ENCODE measurements at places on chromosomes 6 and 20.

DNA sequence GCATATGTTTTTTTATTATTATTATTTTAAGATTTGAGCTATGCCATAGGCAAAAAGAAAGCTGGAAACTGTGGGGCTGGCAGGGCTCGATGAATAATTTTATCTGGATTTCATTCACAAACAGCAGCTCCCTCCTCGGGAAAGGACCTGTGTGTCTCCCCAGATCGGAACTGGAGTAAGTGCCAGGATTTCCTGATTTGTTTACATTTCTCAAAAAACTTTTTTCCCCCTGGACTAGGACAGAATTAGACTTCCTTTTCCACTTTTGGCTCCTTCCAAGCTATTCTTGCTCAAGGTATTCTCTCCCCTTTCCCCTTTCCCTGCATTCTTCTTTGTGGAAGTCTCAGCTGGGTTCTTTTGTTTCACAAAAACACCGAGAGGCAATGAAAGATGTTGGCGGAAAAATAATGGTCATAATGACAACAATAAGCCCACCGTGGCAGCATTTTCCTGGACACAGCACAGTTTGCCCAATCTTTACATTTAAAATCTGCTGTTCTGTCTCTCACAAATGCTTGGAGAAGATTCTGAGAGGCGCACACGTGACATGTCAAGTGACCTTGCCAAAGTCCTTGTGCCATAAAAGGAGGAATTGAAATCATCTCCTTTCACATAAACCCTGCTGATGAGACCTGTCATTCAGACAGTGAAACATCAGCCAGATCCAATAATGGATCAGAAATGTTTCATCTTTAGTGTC, 85.8 kb upstream of the PREP start:
- no peak for DNase-seq

DNA sequence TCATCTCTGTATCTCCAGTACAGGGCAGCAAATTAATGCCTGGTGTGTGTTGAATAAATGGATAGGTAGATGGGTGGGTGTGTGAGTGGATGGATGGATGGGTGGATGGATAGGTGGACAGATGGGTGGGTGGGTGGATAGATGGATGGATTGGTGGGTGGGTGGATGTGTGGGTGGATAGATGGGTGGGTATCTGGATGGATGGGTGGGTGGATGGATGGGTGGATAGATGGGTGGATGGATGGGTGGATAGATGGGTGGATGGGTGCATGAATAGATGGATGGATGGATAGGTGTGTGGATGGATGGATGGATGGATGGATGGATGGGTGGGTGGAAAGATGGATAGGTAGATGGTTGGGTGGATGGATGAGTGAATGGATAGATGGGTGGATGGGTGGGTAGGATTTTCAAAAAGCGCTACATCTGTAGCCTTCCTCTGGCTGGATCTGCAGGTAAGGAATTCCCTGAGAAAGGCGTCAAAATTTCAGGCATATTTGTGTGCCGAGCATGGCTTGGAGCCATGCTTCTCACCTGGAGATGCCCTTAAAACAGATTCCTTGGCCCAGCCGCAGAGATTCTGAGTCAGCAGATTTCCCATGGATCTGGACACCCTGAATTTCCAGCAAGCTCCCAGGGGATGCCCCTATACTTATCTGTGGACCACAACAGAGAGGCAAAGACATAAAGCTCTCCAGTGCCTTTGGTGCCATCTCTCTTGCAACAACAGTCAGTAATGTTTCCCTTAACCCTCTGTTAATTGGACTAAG, 177.6 kb downstream of the CDH4 start:
- no peak for DNase-seq

GRCh38 chr6:25883991-25884390, 9.9 kb upstream of the SLC17A3 start:
- no peak for DNase-seq

GRCh38 chr6:38114976-38115625, 295.6 kb downstream of the ZFAND3 start:
- no peak for DNase-seq

GRCh38 chr6:2450546-2450945, 205.1 kb upstream of the GMDS start:
- no peak for DNase-seq

GRCh38 chr6:88519301-88520016, 353.3 kb upstream of the CNR1 start:
- DNase-seq: no peak

DNA sequence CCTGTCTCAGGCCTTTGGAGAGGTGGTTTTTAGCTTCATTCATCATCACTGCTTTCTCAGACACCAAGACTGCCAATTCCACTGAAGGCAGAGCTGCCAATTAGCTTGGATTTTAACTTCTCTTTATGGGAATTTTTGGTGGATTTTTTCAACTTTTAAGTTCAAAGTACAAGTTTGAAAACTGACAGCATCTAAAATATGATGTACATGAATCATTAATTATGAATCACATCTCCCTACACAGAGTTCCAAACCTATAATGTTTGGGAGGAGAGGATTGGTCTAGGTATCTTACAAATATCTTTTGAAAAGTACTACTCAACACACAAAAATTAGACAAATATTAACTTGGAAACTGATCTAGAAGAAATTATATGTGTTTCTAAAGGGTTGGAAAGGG, 25.5 kb downstream of the CNKSR3 start:
- DNase-seq: no peak

GRCh38 chr6:165769401-165769800, 106.4 kb upstream of the PDE10A start:
- DNase-seq: no peak

DNA sequence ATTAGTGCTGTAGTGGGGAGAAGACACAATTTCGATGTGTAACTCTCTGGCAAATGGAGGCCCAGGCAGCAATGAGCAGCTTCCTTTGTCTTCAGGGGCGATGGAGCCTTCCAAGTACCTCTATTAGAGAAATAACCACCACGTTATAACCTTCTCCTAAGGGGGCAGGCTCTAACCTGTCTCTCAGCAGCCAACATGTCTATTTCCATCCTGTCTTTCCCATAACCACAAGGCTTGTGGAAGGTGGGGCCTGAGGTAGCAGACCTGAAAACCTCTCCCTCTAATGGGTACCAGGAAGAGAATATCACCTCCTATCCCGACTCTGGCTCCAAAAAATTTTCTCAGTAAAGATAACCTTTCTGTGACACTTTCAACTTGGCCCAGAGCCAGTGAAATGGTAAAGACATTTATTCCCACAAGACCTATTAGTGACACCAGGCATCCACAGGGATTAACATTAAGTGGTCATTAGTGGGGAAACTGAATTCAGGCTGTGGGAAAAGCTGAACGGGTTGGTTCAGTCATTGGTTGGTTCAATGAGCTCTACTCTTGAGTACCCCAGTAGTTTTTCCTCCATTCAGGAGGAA, 4.0 kb downstream of the PEX6 start:
- no peak for DNase-seq

GRCh38 chr20:1232286-1233111, 6.7 kb downstream of the RAD21L1 start:
- DNase-seq: no peak

DNA sequence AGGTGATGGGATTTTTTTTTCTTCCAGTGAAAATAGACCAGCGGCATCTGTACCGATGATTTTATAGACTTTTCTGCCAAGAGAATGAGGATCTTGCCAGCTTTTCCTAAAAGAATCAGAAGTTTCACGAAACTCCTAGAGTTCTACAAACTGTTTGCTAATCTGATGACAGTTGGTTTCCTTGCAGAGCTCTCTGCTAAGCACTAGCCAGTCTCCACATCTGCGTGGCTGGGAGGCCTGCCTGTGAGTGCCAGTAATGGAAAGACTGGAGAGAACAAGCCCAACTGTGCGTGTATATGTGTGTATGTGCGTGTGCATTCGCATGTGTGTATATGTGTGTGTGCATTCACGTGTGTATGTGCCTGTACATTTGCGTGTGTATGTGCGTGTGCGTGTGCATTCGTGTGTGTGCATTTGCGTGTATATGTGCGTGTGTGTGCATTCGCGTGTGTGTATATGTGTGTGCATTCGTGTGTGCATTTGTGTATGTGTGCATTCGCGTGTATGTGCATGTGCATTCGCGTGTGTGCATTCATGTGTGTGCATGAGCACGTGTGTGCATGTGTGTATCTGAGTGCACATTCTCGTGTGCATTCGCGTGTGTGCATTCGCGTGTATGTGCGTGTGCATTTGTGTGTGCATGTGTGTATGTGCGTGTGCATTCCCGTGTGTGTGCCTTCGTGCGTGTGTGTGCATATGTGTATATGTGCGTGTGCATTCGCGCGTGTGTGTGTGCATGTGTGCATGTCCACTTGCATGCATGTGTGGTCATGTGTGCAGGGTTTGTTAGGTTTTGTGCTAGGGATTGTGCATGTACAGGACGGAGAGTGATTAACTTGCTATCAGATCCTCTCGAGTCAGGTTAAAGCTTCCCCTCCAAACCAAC, 379.4 kb downstream of the TAF4 start:
- DNase-seq: no peak

DNA sequence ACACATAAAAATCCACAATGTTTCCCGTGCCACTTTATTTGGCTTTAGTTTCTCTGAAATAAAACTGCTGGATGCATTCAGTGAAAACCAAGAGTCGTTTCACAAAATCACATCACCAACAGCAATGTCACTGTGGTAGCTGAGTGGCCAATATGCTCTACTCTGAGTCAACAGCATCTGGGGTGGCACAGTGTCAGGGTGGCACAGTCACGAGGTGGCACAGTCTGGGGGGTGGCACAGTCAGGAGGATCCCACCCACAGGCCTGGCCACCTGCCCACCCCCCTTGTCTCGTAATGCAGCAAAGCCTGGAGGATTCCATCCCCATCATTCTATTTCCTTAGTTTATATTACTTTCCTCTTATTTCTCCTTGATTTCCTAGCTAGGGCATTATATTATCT, 87.0 kb downstream of the ANKRD60 start:
- no peak for DNase-seq

- DNase-seq: no peak
These were observed 2.1 kb upstream of the TMEM217 start for GRCh38 chr6:37260040-37260439.

GRCh38 chr6:358847-359246, 32.7 kb upstream of the IRF4 start:
- no peak for DNase-seq

DNA sequence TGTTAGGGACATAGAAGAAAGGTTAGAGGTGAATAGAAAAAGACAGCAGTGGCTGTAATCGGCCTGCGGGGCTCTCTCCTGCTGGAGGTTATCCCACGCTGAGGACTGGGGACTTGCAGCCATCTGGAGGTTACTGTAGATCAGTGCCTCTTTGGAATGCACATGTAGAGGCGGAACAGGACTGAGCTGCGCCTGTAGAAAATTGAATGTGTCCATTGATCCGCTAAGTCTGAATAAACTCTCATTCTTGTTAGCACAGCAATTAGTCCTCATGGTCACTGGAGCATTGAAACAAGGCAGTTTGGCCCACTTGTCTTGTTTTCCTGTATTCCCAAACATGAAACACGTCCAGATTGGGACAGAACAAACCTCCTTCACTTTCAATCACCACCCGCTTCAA, 46.3 kb upstream of the F13A1 start:
- no peak for DNase-seq

DNA sequence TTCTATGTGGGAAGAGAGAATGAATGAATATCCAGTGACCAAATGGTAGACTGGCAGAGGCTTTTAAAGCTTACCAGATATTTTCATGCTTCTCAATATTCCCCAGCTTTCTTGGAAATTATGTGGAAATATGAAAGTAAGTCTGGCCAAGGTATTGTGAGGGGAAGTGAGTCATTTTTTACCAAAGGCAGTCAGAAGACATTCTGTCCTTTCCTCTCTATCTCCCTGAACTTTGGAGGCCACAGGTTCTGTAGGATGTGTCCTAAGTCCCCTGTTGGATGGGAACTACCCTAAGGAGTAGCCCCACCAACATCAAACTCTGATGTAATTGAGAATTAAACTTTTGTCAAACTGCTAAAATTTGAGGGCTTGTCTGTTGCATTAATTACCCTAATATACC, 593.8 kb upstream of the NRSN1 start:
- DNase-seq: no peak

GRCh38 chr6:112636650-112637262, 289.6 kb downstream of the RFPL4B start:
- DNase-seq: no peak

DNA sequence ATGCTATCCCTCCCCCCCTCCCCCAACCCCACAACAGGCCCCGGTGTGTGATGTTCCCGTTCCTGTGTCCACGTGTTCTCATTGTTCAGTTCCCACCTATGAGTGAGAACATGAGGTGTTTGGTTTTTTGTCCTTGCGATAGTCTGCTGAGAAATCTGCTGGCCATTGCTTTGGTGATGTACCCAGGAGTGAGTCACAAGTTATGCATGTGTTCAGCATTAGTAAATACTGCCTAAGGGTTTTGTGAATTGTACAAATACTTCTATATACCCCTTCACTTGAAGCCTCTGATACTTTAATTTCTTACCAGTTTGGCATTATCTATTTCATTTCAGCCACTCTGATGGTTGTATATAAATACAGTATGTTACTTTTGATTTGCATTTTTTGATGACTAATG, 711.3 kb upstream of the GJE1 start:
- DNase-seq: no peak

- DNase-seq: no peak
These were observed 83.5 kb upstream of the SLC22A23 start for GRCh38 chr6:3540253-3540820.

- no peak for DNase-seq
These were observed 61.5 kb downstream of the TFAP2C start for GRCh38 chr20:56690531-56691175.

DNA sequence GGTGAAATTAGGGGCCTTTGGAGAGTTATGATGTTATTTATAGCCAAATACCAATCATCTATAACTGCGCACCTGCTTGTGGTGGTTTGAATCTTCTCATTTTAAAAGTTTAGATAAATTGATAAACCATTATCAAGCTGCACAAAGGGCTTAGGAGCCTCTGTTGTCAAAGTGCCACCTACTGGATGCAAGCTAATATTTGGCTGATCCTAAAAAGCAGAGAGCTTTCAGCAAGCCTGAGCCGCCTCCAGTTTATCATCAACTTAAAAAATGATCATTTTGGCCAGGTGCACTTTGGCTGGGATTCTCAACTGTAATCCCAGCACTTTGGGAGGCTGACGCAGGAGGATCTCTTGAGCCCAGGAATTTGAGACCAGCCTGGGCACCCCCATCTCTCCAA, 58.5 kb upstream of the ATXN1 start:
- DNase-seq: no peak

GRCh38 chr6:31907158-31907813, 5.4 kb upstream of the ZBTB12 start:
- no peak for DNase-seq

- DNase-seq: no peak
These were observed 1.0 kb upstream of the HELZ2 start for GRCh38 chr20:63574829-63575743.

All from activated CD4-positive, CD25-positive, alpha-beta regulatory T cell (primary cell).